Glutamatergic neuron (in vitro differentiated cells): ENCODE measurements at places on chromosomes 2 and 18. TPM values are rescaled to one million over a fixed set of nuclear protein-coding genes. Genes with fewer than 3 reads are reported as not detected.

The FBLN7 gene
- total RNA-seq = 0.20 TPM

The GCA gene
- total RNA-seq = 19.7 TPM

The PARD6G gene
- total RNA-seq = 25.2 TPM

The OTX1 gene
- 0.15 TPM for total RNA-seq

The NTSR2 gene
- total RNA-seq = not detected

The RGPD4 gene
- total RNA-seq = 0.12 TPM

The C2orf78 gene
- total RNA-seq = not detected

The GALNT14 gene
- total RNA-seq = 14.4 TPM

The B3GNT7 gene
- total RNA-seq = 0.27 TPM

The TDRD15 gene
- not detected for total RNA-seq

The LHCGR gene
- not detected for total RNA-seq

The PROM2 gene
- 5.4 TPM for total RNA-seq

The EPAS1 gene
- total RNA-seq = not detected

The ARID5A gene
- 3.5 TPM for total RNA-seq

The SLC4A3 gene
- total RNA-seq = 24.4 TPM

The SCYGR8 gene
- total RNA-seq = not detected

The PRKAG3 gene
- not detected for total RNA-seq

The TMEM247 gene
- total RNA-seq = not detected

The WDR43 gene
- total RNA-seq = 32.5 TPM

The WDR35 gene
- total RNA-seq = 6.4 TPM

The WDR12 gene
- 53.5 TPM for total RNA-seq

The SERPINB13 gene
- not detected for total RNA-seq
